Stimulated activated CD4-positive, alpha-beta T cell treated with anti-CD3 and anti-CD28 coated beads, Interleukin-1b, Interleukin-23, amount 100 ng/mL, for 4 hours (primary cell): ENCODE measurements at places on chromosomes 6 and 20.

DNA sequence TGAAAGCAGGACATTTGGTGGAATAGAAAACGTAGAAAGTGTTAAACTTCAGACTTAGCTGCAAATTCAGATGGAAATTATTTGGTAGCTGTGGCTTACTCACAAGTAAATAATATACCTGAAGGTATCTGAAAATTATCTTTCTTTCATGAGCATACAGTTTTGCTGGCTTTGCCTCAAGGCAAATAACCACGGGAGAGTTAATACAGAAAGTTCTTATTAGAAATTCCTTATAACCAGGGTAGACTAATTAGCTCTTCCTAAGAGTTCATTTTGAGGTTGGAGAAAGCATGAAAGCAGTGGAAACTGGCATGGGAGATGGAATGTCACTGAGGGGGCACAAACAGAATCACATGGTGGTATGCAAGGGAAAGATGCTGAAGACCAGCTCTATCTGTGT, 217.5 kb downstream of the CD83 start:
- no peak for DNase-seq

DNA sequence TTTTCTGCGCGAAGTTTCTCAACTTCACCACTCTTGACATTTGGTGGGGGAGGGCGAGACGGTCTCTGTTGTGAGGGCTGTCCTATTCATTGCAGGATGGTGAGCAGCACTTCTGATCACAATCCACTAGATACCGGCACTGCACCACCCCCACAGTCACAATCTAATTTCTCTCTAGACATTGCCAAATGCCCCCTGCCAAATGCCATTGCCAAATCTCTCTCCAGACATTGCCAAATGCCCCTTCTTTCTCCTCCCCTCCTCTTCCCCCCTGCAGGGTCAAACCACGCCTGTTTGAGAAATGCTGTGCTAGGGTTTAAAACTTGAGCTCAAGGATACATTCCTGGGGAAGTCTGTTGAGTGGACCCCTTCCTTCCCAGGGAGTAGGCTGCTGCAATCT, 603.5 kb upstream of the CDH4 start:
- no peak for DNase-seq

DNA sequence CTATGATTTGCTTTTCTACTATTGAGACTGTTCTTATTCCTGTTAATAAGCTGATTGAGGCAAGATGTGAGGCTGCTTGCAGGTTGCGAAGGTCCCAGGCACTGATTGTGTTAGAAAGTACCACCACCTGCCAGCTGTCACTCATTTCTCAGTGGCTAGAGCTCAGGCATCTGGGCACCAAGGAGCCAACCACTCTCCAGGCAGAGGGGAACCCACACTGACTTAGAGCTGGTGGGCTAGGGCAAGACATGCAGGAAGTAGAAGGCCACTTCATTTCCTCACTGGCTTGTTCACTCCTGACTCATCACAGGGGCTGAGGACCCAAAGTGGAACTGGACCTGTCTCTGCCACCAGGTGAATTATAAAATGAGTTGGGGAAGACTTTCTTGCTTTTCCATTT, 7.8 kb upstream of the DLL1 start:
- no peak for DNase-seq

GRCh38 chr20:49964964-49965780, 17.6 kb upstream of the SNAI1 start:
- no peak for DNase-seq

DNA sequence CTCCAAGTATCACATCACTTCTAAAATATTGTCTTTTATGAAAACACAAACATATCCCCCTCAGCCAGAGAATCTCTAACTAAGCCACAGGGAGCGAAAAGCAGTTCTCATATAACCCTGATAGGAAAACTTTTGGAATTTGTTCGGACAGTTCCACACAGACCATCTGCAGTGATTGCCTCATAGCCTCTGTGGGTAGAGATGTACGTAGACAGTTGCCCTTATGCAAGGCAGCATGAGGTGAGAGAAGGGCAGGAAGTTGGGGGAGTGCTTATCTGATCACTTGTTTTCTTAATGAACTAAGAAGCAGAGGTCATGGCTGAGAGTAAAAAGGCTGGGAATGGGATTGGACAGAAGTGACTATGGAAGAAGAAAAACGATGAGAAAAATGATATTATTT, 39.6 kb downstream of the SLC23A2 start:
- DNase-seq: peak; percentile 12

DNA sequence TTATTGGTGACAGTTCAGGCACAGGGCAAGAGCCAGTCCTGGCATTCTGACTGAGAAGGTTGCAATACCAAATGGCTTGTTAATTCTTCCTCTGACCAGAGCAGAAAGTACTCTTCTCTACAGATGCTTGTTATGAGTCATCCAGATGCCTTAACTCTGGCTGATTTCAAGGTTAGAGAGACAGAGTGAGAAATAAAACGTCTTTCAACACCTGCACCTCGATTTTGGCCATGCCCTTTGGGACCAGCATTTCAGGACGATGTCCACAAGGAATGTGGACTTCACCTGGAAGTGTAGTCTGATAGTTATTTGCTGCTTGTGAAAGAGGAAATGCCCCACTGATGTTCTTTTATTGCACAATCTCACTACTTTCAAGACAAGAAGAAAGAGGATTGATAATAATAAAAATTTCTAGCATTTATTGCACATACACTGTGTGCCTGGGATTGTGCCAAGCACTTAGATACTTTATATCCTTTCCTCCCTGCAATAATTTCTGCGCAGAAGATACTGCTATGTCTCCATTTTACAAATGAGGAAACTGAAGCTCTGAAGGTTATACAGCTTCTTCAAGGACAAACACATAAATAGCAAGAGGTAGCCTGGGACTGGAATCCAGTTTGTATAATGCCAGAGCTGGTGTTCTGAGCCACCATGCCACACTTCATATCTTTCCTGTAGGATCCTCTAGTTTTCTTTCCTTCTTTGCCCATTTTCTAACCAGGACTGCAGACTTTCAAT, 33.5 kb upstream of the MCM3 start:
- DNase-seq: no peak

- no peak for DNase-seq
Measured at GRCh38 chr6:9943986-9944385, 470.9 kb downstream of the TFAP2A start.

GRCh38 chr20:59561228-59561605, 43.1 kb upstream of the PHACTR3 start:
- DNase-seq: no peak

- no peak for DNase-seq
Measured at GRCh38 chr20:60036746-60037499, 78.7 kb downstream of the CDH26 start.

DNA sequence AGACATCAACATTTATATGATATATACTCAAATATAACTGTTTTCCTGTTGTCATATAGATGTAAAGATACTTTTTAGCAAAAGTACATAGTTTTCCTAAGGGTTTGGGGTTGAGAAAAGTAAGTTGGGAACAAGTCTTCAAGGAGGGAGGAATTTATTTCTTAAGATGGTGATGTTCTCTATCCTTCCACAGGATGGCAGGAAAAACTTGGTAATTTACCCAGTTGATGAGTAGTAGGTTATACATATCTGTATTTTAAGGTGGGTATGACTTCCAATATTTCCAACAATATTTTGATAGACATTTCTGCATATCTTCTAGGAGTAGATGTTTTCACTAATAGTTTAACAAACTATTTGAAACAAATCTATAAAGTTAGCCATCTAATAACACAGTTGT, 254.4 kb downstream of the RIMS1 start:
- no peak for DNase-seq

DNA sequence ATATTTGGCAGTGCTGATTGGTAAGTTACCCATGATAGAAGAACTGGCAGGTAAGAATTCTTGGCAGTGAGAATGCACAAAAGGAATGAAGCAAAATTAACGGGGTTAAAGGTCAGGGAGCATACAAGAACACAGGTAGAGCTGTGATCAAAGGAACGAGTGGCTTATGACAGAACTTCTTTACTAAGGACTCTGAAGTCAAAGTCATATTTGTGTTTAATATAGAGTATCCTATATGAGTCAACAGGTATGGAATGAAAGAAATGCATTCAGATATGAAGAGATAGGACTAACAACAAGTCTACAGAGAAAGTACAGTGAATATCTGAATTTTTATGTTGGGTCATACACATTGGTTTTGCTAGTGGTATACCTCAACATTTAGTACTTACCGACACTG, 209.0 kb upstream of the CITED2 start:
- no peak for DNase-seq

DNA sequence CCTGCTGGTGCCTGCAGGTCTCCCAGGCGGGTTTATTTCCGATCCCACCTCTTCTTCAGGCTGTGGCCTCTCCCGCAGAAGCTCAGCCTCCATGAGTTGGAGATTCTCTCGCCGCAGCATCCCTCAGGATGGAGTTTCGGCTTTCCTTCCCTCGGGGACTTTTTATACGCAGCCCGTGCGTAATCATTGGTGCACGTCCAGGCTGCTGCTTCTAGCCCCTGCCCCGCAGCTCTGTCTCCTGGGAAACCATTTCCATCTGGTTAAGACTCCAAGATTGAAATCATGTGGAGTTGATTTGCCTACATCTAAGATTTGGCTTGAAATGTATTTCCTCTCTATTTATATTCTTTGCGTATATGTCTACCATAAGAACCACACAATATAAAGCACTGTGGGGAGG, 46.7 kb upstream of the CARMIL1 start:
- DNase-seq: no peak

DNA sequence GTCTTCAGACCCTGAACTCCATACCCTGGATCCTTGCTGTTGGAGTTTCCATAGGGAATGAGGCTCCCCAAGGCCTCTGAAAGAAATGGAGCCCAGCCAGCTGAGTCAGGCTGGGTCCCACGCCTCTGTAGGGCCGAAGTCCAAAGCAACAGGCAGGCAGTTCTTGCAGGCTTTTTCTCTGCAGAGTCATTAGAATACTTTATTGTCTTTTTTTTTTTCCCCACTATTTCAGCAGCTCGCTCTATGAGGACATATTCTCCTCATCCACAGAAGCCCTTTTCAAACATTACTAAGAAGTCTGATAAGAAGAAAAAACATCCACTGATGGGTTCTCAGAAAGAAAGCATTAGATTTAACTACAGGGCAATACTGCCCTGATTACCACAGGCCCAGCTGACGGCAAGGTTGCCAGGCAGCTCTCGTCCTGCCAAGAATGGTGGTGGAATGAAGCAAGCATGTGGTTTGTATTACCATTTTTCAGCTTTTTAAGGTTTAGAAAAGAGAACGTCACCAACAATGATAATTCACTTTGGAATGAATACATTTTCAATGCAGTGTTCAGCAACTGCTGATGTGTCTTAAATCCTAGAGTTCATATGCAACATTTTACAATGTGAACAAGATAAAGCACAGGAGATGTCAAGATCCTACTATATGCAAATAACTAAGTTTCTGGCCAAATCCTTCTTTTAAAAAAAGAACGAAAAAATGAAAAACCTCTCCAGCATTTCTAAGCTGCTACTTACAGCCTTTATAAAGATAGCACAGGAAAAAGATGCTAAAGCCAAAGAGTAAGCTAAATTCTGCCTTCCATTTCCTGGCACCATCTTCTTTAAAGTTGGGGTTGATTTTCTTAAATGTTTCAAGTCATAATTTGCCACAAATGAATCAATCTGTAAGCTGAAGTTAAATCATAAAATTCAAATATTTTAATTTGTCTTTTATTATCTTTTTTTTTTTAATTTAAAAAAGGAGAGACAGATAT, 223.6 kb upstream of the CITED2 start:
- no peak for DNase-seq

DNA sequence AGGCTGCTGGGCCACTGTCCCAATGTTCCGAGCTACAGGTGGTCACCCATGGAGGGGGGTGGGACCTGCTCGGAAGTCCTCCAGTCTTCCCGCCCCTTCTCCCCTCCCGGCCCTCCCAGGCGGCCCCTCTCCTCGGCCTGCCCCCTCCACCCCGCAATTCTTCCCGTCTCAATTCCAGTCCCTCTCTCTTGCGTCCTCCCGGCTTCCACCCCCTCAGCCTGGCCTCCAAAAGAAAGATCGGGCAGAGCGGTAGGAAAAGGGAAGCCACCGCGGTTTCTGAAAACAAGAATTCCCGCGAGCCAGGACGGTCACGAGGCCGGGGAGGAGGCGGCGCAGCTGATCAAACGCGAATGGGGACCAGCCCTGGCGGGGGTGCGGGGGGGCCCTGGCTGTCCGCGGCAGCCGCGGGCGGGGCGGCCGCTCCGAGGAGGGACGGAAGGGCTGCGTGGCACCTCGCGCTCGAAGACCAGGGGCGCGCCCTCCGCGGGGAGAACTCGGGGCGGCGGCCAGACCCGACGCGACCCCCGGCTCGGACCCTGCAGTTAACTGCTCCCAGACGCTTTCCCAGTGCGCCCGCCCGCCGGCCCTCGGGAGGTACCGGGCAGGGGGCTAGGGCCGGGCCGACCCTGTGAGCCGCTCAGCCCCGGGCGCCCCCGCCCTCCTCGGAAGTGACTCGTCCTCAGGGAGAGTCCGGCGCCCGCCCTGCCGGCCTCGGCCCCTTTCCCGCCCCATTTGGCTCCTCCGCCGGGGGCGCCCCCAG, 1.0 kb downstream of the PXDC1 start:
- no peak for DNase-seq
